ENCODE measurements at places on chromosomes 4 and X.

DNA sequence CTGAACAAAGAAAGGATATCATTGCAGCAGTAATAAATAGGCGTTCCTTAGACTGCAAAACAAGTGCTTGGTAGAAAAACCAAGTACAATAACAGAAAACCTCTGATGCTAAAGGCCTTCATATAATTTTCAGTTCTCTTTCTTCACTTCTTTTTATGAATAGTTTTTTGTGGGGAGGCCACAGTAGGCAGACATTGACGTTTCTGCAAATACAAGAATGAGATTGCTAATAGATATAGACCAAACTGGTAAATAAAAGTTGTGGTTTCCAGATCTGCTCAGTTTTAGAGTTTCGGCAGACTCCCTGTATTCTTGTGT is 57.0 kb upstream of the RAP1GDS1 start:
- DNase-seq: no peak

GRCh38 chr4:186201535-186202230 is 10.3 kb downstream of the CYP4V2 start:
- peak; percentile 53 for DNase-seq

DNA sequence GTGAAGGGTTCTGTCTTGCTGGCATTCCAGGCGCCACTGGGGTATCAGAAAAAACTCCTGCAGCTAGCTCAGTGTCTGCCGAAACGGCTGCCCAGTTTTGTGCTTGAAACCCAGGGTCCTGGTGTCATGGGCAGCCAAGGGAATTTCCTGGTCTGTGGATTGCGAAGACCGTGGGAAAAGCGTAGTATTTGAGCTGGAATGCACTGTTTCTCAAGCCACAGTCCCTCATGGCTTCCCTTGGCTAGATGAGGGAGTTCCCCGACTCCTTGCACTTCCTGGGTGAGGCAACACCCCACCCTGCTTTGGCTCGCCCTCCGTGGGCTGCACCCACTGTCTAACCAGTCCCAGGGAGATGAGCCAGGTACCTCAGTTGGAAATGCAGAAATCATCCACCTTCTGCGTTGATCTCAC is 40.1 kb downstream of the NOP14 start:
- peak; percentile 93 for DNase-seq

DNA sequence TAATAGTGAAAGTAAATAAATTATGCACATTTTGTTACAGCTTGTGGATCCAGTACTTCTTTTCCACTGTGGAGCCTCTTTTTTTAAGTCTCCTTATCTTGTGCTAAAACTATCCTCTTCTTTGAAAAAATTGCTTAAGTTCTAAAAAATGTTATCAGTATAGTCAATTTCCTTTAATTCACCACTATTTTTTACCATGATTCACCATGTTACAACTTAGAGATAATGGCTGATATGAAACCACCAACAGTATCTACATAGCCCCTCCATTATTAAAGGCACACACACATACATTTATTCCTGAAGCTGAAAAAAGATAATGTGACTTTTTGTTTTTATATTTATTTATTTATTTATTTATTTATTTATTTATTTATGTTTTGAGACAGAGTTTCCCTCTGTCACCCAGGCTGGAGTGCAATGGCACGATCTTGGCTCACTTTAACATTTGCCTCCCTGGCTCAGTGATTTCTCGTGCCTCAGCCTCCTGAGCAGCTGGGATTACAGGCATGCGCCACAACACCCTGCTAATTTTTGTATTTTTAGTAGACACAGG is 243.2 kb downstream of the SPOCK3 start:
- DNase-seq: no peak

DNA sequence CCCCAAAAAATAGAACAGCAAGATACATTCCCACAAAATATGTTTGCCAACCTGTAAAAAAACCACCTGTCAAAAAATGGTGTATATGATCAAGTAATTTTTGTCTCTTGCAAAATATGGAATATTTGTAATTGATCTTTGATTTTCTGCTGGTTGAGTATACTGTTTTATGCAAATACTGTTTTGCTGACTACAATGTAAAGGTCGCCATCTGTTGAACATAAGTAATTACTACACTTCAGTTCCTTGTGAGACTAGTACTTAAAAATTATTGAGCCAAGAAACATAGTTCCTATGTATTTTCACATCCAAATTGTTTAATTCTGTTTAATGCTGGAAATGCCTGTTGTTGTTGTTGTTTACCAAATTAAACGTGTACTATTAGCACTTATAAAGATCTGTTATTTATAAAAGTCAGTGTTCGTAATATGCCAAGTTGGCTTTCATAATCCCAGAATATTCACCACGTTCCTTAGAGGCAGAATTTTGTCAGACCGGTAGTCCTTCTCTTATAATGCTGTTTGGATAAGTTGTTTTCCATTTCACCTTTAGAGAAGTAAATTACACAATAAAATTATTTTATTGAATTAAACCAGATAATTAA is 144.2 kb downstream of the PDLIM5 start:
- DNase-seq: peak; percentile 81

- peak; percentile 50 for DNase-seq
These were observed 670 bp downstream of the PAPSS1 start for GRCh38 chr4:107719207-107719921.

DNA sequence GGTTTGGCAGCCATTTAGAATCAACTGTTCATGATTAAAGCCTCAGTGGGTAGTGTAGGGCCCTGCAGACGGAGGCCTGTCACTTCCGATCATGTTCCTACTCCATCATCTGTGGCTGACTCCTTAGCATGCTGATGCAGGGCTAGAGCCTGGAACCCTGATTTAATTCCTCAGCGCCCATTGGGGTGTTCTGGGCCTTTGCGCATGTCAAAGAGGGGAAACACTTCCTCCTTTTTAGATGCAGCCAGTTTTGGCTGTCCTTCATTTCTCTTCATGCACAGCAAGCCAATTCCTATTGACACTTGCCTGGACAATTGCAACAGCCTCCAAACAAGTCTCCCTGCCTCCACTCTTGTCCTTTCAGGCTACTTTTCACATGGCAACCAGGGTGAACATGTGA is 51.9 kb upstream of the MAGEA4 start:
- DNase-seq: no peak

GRCh38 chr4:73653695-73654106 is 33.5 kb upstream of the RASSF6 start:
- peak; percentile 78 for DNase-seq

DNA sequence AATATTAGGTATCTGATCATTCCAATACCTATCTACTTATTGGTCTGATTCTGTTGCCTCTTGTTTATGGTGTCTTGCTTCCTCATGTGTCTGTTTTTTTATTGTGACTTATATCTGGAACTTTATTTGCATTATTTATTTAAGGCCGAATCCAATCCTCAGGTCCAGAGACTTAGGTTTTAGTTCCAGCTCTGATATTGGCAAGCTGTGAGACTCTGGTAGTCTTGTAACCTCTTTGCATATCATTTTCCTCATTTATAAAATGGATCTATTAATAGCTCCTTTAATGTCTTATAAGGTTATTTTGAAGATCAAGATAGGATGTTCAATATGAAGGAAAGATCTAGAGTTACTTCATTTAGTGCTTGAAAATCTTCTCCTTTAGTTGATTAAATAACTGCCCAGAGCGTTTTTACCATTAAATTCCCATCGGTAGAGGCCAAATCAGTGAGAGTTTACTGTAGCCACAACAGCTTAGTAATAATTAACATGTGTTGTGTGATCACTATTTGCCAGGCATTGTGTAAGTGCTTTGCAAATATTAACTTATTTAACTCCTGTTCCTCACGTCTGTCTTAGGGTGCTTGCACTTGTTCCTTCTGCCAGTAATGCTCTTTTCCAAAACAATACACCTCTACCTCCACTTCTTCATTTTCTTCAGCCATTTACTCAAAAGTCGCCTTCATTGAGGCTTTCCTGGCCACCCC is 82.2 kb downstream of the CC2D2A start:
- DNase-seq: no peak

DNA sequence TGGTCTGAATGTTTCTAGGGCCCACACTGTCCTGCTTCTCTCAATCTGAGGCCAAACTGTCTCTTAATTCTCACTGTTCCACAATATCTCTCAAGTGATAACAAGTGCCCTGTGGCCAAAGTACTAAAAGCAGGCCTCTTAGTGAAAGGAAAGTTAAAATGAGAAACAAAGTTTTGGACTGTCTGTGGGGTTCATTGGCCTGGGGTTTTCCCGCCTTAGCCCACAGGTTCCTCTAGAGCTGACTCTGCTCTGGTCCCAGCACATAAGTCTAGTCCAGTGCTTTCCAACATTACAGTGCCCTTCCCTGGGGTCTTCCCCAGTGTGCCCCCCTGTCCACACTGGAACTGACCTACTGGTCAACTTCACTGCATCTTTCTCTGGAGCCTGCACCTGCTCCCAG is 6.3 kb downstream of the MAGEB1 start:
- DNase-seq: no peak

- DNase-seq: peak; percentile 21
These were observed 119.2 kb downstream of the SMARCA1 start for GRCh38 chrX:129403974-129404669.

- peak; percentile 23 for DNase-seq
These were observed 219.5 kb upstream of the DKK2 start for GRCh38 chr4:107255596-107255995.

DNA sequence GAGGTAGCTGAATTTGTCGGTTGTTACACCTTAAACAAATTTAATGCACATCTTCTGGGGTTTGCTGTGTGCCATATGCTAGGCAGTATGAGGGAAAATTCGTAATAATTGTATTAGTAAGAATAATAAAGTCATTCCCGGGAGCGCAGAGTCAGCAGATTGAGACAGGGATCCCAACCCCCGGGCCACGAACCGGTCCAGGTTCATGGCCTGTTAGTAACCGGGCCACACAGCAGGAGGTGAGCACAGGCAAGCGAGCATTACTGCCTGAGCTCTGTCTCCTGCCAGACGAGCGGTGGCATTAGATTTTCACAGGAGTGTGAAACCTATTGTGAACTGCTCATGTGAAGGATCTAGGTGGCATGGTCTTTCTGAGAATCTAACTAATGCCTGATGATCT is 114.9 kb downstream of the PCDH7 start:
- DNase-seq: no peak

GRCh38 chr4:76856243-76857073 is 41.5 kb downstream of the SOWAHB start:
- peak; percentile 77 for DNase-seq

- no peak for DNase-seq
These were observed 407.9 kb upstream of the TENM3 start for GRCh38 chr4:181835348-181835747.

DNA sequence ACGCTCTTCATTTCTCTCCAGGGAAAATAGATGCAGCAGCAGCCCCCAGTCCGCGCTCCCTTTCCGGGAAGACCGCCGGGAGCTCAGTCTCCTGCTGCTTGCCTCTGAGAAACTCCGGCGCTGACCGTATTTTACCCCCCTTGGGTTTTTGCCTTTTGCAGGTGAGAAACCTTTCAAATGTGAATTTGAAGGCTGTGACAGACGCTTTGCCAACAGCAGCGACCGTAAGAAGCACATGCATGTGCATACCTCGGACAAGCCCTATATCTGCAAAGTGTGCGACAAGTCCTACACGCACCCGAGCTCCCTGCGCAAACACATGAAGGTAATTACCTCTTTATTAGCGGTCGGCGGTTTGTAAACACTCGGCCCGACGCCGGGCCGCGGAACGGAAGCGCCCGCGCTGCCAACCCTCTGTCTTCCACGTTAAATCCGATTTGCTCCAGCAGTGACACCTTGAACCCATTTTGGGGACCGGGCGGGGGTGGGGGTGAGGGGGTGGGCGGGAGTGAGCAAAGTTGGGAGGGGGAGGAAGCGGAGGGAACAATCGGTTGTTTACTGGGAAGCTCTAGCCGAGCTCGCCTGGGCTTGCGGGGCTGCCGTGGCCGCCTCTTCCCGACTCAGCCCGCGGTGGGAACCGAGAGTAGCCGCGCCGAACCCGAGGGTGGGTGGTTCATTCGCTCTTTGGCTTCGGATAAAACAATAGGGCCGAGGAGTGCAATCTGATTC is 3.0 kb downstream of the ZIC3 start:
- DNase-seq: no peak

- DNase-seq: peak; percentile 43
These were observed 123.5 kb upstream of the JADE1 start for GRCh38 chr4:128686032-128686465.

GRCh38 chr4:9866931-9867330 is 85.5 kb downstream of the DRD5 start:
- DNase-seq: no peak
